ENCODE measurements at places on chromosomes 4 and X.

GRCh38 chrX:109990582-109991276 lies 12.2 kb upstream of the TMEM164 start:
- no peak for DNase-seq

- DNase-seq: no peak
Measured at GRCh38 chrX:70293621-70294020, 3.7 kb downstream of the KIF4A start.

- no peak for DNase-seq
Measured at GRCh38 chr4:151644622-151645021, 116.2 kb downstream of the GATB start.

- no peak for DNase-seq
Measured at GRCh38 chr4:121651597-121651996, 45.2 kb downstream of the ANXA5 start.

- no peak for DNase-seq
Measured at GRCh38 chr4:65845199-65845773, 175.0 kb upstream of the EPHA5 start.

DNA sequence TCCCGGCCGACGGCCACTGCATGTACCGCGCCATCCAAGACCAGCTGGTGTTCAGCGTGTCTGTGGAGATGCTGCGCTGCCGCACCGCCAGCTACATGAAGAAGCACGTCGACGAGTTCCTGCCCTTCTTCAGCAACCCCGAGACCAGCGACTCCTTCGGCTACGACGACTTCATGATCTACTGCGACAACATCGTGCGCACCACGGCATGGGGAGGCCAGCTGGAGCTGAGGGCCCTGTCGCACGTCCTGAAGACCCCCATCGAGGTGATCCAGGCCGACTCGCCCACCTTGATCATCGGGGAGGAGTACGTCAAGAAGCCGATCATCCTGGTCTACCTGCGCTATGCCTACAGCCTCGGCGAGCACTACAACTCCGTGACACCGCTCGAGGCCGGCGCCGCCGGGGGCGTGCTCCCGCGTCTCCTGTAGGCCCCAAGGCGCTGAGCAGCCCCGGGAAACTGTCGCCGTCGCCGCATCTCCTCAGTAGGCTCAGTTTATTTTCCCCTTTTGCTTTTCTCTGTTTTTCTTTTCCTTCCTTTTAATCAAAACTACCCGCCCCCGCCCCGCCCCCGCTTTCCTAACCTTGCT lies 799 bp downstream of the OTUD6A start:
- DNase-seq: no peak

DNA sequence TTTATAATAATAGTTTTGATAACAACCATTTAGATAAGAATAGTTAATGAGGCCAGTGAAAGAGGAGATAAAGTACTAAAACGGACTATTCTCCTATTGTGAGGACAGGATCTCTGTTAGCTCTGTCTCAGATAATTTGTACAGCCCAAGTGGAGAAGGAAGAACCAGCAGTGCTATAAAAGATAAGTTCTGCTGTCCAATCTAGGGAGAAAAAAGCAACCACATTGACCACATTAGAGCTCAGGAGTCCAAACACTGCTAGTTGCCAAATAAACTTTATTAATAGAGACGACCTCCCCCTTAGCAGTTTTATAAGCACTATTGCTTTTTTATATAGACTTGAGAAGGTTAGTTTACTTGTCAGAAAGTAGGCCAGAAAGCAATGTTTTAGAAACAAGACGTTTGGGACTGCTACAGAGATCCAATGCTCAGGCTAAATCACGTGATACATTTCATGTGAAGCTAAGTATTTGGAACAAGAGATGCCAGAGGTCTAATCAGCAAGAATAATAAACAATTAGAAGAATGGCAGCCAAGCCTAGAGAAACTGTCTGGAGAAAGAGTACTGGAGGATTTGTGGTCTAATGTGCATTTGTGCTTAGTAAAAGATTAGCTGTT lies 15.9 kb downstream of the IL15 start:
- no peak for DNase-seq

DNA sequence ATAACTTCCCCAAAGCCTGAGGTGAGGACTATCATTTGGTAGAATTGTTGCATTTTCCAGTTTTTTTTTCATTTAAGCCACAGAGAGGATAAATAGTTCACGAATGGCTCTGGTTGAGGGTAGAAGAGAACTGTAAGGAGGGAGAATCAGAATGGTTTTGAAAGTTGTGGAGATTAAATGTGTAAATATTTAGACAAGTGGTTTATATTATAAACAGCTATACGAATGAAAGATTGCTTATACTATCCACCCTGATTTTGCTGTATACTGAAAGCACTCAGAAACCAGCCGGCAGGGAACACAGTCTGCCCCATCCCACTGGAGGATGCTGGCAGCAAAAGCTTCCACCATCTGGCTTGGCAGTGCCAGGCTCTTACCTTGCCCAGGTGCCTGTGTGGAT lies 341.1 kb downstream of the RAPGEF2 start:
- DNase-seq: no peak

GRCh38 chrX:147958291-147958690 lies 22.8 kb upstream of the FMR1NB start:
- no peak for DNase-seq

GRCh38 chrX:35696760-35697234 lies 101.3 kb upstream of the MAGEB16 start:
- no peak for DNase-seq

All from left renal pelvis (tissue), 4 donors.